ENCODE measurements at places on chromosomes 16 and 17.

GRCh38 chr17:81931189-81931556, 3.6 kb upstream of the MAFG start:
- DNase-seq, result no peak

- no peak for DNase-seq
Measured at GRCh38 chr17:7079581-7080455, at the start of gene CLEC10A. CLEC10A (minus strand) TSS chr17:7080251; CDS start chr17:7078812, 1,439 bp downstream.

DNA sequence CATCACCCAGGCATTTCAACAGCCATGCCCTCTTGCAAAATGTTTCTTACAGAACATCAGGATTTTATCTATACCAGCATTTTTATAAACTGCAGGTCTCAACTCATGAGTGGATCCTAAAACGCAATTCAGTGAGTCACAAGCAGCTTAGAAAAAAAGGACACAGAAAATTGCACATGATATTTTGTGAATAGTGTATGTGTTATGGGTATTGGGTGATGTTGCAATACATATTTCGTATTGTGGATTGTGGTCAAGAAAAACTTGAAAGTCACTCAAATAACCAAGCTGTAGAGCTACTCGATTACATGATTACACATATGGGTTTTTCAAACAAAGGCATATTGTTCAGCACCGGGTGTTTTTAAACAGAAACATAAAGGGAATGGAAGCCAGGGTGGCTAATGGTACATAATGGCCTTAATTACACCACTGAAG, 1.4 kb downstream of the WIPI1 start:
- DNase-seq, result peak; percentile 64

GRCh38 chr16:1275791-1276579, 20.1 kb downstream of the TPSD1 start:
- DNase-seq, result no peak

DNA sequence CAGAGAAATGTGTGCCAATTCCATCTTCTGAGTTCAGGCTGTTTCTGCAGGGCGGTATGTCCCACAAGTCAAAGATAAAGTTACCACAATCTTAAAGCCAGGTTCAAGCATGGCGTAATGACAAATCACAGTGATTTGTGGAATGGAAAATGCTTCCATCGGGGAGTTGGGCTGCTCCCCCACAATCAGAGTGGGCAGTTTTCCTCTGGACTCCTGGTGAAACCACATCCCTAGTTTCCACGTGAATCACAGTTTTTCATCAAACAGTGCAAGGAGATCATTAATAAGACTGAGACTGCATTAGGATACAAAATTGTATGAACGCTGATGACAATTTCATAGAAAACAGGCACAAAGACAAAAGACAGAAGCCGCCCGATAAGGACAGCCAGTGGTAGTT, 3.6 kb downstream of the LITAF start:
- peak; percentile 53 for DNase-seq
